Naive B cell (primary cell): ENCODE measurements at places on chromosomes 7 and 10.

GRCh38 chr10:119120413-119120867 is 16.5 kb downstream of the DENND10 start:
- DNase-seq: no peak

GRCh38 chr10:5611899-5612680 is 54.3 kb downstream of the ASB13 start:
- no peak for DNase-seq

DNA sequence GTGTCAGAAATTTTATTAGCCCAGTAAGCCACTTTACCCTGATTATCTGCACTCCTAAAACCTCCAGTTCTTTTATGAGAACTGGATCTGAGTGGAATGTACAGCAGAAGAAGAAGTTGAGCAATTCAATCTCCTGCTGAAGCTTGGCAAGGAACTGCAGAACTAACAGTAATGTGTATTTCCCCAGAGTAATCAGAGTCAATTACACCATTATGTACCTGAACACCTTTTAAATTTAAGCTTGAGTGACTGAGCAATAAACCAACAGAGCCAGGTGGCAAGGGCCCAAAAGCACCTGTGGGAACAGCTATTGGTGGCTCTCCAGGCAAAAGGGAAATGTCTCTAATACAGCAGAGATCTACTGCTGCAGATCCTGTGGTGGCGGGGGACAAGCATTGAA is 40.1 kb upstream of the AKR1C2 start:
- no peak for DNase-seq

DNA sequence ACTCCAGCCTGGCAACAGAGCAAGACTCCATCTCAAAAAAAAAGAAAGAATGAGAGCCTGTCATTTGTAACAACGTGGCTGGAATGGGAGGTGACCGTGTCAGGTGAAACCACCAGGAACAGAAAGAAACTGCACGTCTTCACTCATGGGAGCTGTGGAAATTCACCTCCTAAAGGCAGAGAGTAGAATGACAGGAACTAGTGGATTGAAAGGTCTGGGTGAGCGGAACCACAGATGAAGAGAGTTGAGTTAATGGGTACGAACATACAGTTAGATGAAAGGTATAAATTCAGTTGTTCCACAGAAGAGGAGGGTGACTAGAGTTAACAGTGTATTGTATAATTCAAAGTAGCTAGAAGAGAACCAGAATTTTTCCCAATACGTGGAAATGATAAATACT is 78.6 kb downstream of the MAD1L1 start:
- no peak for DNase-seq

DNA sequence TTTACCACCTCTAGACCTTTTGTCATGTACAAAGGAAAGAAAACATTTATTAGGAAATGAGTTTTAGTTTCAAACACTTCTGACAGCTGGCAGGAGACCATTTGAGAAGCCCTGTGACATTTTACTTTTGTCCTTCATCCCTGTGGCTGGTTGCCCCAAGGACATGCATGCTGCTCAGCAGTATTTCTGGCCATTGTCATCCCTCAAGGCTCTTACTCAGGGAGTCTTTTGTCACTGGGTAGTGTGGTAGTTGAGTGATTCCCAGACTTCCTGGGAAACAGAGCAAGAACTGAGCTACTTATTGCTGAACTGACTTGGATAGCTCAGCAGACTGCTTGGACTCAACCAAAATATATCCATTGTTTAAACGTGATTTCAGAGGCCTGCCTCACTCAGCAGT is 142.8 kb downstream of the LRRC4 start:
- DNase-seq: no peak

- DNase-seq: no peak
Observed at GRCh38 chr7:42494736-42495135, 257.7 kb upstream of the GLI3 start.

DNA sequence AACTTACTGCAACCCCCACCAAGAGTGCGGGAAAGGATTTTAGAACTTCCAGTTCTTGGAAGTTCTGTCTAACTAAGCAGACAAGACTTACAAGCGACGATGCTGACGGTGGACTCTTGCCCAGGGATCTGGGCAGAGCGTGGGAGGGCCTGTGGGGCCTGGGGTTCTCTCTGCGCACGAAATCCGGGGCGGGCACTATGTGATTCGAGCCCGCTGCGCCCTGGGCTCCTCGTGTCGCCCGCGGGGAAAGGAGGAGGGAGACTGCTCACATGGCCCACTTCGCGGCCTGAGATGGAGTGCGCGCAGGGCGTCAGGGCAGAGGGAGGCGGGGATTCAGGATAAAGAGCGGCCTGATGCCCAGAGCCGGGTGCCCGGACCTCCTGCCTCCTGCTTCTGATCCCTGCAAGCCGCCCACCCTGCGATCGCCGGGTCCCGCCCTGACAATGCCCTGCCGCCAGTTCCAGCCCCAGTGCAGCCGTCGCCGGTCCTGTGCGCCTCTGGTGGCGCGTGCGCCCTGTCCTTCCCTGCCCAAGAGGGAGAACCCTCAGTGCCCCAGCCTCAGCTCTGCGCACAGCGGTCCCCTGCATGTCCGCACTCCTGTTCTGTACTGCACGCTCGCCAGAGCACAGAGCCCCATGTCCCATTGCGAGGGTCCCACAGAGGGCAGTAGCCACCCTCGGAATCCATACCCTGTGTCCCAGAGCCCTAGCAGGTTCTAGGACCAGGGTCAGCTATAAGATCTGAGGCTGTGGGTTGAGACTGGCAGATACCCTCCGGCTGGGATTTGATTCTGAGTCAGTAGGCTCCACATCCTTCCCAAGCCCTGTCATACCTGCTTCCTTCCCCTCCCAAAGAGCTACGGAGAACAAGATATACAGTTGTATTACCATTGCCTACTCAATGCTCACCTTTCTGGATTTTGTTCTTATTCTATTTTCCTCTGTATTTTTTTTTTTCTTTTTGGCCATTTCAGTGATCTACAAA is 99.4 kb upstream of the TMEM106B start:
- no peak for DNase-seq

DNA sequence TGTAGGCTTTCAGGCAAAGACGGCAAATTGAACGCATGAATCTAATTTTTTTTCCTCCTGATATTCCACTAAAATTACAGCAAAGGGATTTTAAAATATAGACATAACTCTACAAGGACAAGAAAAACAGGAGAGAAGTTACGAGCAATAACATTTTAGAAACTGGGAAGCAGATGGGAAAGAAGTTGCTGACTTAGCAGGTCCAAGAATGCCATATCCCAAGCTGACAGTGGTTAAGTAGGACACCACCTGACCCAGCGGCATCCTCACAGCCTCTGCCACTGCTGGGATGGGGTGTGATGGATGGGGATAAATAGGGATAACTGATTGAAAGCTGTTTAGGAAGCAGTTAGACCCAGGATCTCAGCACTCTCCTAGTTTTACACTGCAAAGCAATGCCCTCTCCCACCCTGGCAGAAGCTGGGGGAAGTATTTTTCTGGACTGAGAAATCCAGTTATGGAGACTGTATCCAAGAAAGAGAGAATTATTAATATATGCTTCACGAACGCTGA is 99.3 kb upstream of the LEP start:
- DNase-seq: no peak

- no peak for DNase-seq
Observed at GRCh38 chr7:30684351-30684750, 2.1 kb upstream of the CRHR2 start.

- DNase-seq: no peak
Observed at GRCh38 chr7:78473571-78474301, 675.2 kb downstream of the PHTF2 start.

DNA sequence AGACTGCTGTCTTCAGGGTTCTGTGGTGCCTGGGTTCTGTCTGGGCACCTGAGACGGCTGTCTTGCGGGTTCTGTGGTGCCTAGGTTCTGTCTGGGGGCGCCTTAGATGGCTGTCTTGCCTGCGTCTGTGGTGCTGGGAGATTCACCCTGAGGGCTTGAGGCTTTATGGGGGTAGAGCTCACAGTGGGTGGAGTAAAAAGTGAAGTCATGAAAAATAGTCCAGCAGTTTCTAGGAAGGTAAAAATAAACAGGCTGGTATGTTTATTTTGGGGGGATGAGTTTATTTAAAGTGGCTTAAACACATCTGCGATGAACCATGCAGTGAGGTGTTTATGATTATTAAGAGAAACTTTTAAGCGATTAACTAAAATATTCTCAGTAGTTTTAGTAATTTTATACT is 64.2 kb downstream of the NKX6-2 start:
- DNase-seq: no peak

- DNase-seq: no peak
Observed at GRCh38 chr10:8617792-8618191, 563.3 kb downstream of the GATA3 start.

- no peak for DNase-seq
Observed at GRCh38 chr7:26103596-26103995, 48.4 kb upstream of the NFE2L3 start.

- no peak for DNase-seq
Observed at GRCh38 chr7:143958781-143959180, 4.1 kb downstream of the OR2F1 start.

GRCh38 chr7:105003275-105003674 is 10.7 kb upstream of the KMT2E start:
- no peak for DNase-seq

- no peak for DNase-seq
Observed at GRCh38 chr10:107689323-107689722, 524.8 kb upstream of the SORCS1 start.

GRCh38 chr7:31335884-31336201 is 4.7 kb downstream of the NEUROD6 start:
- DNase-seq: no peak

GRCh38 chr10:79385804-79386531 is 38.7 kb downstream of the PPIF start:
- DNase-seq: no peak

DNA sequence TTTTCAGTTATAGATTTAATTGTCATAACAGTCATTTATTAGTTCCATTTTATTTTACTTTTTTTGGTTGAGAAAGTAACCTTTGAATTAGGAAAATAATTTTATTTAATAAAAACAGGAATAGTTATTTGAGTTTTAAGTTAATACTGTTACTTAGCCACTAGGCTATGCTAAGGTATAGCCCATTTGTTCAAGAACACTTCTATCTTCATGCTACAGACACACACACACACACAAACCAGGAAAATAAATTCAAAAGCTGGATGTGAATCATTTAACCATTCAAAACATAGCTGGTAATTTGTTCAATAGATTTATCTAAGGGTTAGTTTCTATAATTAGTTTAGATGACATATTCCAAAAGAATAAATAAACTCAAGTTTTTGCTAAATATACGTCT is 148.4 kb downstream of the RNF133 start:
- no peak for DNase-seq

DNA sequence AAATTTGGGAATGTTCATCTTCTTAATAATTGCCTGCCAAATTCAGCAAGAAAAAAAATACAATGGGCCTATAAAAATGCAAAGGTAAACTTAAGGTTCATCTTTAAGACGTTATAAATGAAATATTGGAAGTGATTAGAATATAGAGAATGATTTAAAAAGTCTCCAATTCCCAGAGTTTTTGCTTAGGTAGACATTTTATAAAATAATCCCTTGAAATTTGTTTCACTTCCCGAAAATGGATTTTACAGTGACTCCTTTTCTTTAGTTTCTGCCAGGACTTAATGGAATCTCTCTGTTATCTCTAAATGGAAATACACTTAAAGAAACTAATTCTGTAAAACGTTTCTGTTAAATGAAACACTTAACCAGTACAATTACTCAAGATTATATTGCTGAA is 544.2 kb upstream of the TEX47 start:
- DNase-seq: no peak

GRCh38 chr10:101850749-101851148 is 7.1 kb upstream of the KCNIP2 start:
- no peak for DNase-seq

- no peak for DNase-seq
Observed at GRCh38 chr7:69217516-69218350, 380.5 kb upstream of the AUTS2 start.

DNA sequence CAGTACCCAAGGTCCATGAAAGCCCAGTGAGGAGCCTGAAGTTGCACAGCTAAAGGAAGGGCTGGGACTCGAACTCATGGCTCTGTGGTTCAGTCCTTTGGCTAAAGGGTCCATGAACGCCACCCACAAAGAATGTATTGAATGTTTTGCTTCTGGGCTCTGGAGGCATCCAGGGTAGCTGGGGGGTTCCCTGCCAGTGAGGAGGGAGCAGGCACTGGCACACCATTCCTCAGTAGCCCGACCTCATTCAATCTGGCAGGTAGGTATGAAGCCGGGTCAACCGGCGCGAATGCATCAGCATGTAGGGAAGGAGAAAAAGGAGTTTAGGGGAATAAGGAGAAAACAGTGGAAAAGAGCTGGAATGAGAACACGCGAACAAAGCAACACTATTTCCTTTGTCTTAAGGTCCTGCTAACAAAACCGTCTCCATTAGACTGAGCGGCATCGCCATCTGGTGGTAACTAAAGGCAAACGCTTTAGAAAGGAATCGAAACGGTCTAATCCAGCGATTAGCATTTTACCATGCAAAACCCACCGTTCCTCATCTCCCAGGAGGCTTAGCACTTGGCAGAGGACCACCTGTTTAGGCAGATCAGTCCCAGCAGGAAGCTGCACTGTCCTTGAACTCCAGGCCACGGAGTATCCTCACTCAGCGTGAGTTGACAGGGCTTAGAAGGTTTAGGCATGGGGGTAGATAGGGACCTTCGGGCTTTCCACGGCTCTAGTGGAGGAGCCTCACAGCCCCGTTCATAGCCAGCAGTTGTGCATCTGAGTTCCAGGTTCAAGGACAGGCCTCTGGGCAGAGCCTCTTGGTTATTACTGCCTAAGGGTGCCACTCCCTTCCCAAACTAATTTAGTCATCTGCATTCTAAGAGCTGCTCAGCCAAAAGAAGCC is 122.8 kb downstream of the UBE2H start:
- peak; percentile 39 for DNase-seq

GRCh38 chr10:35768731-35769130 is 126.6 kb upstream of the FZD8 start:
- DNase-seq: no peak

DNA sequence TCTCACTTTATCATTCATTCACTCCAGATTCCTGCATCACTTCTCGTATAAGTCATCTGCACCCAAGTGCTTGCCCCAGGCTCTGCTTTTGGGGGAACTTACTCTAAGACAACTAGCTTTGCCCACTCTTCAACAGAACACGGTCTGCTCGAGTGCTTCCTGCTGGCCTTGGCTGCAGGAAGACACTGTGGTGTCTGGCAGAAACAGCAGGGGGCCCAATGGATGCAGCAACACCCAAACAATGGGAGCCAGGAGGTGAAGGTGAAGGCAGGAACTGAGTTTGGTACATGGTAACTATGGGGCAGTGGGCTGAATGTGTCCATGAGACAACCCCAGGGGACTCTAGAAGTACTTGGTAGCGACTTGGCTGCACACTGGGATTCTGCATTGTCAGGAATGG is 344.0 kb downstream of the REEP3 start:
- DNase-seq: no peak

DNA sequence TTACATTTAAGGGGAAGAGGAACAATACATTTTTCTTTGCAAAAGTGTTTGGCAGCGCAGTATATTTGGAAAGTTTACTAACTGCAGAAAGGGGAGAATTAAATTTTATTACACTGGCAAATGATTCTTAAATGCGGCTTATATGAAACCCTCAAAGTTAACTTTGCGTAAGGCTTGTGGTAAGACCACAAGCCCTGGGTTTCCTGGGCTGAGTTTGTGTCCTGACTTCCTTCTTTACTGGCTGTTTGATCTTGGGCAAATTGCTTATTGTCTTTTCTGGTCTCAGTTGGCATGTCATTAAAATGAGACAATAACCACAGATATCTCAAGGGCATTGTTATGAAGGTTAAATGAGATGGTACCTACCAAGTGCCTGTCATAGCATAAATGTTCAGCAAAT is 106.8 kb downstream of the GLRX3 start:
- no peak for DNase-seq
